ENCODE measurements at places on chromosomes 7 and 10.

- peak; percentile 32 for DNase-seq
Measured at GRCh38 chr10:69048103-69048502, 39.8 kb upstream of the SRGN start.

DNA sequence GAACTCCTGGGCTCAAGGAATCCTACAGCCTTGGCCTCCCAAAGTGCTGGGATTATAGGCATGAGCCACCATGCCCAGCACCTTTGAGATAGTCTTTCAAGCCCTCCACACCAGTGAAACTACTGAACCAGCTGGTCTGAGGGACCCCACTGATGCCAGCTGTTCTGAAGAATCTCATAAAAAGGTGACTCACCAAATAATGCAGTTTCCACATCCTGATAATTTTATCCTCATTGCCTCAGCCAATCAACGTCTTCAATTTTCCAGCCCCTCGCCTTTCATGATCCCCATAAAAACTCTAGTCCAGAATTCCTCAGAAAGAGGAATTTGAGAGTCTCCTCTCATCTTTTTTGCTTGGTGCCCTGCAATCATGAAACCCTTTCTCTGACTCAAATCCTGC is 1691.6 kb upstream of the LRRTM3 start:
- no peak for DNase-seq

- DNase-seq = no peak
Measured at GRCh38 chr10:84542522-84543490, 214.4 kb downstream of the CCSER2 start.

DNA sequence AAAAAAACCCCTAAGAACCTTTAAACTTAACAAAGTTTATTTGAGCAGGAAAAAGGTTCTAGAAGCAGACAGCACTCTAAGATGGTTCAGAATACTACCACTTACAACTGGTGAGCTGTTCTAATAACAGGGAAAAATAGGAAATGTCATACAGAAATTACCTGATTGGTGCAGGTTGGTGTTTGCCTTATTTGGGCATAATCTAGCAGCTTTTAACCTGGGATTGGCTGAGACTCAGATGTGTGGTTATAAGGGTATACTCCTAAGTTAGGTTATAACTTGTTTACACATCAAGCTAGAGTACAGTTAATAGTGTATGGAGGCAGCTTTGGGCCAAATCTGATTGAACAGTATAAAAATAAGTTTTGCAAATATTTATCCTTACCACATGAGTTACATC is 59.8 kb downstream of the MAPK8 start:
- DNase-seq = no peak

DNA sequence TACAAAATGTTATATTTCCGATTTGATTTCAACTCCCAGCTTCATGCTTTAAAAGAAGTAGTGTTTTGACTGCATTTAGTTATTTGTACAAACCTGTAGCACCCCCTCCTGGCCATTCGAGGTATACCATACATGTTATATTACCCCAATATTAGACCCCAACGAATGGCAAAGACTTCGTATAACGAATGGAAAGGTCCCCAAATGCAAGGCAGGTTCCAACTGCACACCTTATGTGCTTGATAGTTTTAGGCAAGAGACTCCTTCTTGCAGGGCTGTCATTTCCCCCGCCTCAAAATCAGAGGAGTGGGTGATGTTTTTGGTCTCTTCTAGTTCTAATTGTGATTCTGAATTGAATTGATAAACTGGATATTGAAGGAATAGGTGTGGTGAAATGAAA is 101.1 kb upstream of the TARP start:
- DNase-seq = no peak

Measured in substantia nigra (tissue), 51 donors.